ENCODE measurements at places on chromosomes 2 and 18.

- DNase-seq: no peak
Measured at GRCh38 chr2:8676921-8677645, 4.8 kb upstream of the ID2 start.

- no peak for DNase-seq
Measured at GRCh38 chr2:187310701-187311100, 137.4 kb downstream of the CALCRL start.

DNA sequence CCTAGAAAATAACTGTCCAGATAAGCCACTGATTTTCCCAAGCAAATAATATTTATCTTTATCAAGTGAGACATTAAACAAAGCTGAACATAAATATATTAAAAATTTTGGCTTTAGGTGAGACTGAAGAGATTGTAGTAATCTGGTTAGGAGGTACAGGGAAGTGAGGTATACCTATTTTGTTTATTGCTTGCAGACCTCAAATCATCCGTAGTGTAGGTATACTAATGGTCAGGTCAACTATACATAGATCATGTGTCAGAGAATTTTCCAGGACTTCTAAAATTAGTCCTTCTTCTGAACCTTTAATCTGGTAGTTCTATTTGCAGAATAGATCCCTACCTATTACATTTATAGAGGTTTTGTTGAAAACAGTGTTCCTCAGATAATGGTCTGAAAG, 41.5 kb downstream of the SP140 start:
- DNase-seq: no peak

- no peak for DNase-seq
Measured at GRCh38 chr2:153228904-153229303, 249.7 kb downstream of the RPRM start.

GRCh38 chr2:61959381-61960293, 54.2 kb downstream of the COMMD1 start:
- no peak for DNase-seq

- DNase-seq: no peak
Measured at GRCh38 chr2:51789918-51790317, 758.0 kb upstream of the NRXN1 start.

DNA sequence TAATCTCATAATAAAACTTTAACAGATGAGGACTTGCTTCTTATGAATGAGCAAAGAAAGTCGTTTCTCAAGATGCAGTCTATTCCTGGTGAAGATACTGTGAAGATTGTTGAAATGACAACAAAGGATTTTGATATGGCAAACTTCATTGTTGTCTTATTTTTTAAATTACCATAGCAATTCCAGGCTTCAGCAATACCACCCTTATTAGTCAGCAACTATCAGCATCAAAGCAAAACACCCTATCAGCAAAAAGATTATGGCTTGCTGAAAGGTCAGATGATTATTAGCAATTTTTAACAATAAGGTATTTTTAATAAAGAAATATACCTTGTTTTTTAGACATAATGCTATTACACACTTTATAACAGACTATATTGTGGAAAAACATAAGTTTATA, 88.3 kb downstream of the COL5A2 start:
- DNase-seq: no peak

GRCh38 chr18:26461405-26461804, 86.9 kb downstream of the KCTD1 start:
- no peak for DNase-seq

DNA sequence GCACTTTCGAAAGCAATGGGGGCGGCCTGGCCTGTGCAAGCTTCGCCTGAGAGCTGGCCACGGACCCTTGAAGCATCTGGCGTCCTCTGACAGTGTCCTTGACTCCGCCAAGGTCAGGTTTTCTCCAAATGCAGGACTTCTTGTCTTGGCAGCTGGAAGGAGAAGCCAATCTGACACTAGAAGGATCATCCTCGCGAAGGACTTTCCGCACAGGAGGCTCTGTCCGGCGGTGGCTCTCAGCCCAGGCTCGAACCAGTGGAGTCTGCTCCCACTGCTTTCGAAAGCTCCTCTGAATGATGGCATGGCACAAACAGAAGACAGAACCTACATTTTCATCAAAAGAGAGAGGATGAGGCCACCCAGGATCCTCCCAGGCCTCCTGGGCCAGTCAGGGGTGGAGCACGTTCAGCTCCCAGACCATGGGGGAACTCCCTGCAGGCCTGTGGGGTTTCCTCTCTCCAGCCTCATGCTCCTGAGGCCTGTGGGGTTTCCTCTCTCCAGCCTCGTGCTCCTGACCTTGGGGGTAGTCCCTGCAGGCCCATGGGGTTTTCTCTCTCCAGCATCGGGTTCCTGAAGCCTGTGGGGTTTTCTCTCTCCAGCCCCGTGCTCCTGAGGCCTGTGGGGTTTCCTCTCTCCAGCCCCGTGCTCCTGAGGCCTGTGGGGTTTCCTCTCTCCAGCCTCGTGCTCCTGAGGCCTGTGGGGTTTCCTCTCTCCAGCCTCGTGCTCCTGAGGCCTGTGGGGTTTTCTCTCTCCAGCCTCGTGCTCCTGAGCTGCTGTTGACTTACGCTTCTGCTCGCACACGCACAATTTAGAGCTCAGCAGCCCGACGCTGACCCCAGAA, 396.5 kb upstream of the SALL3 start:
- no peak for DNase-seq

All from NCI-H1694 treated with DMSO at 0.1 percent for 48 hours (cell line).